ENCODE measurements at places on chromosomes 7 and 10. TPM values are rescaled to one million over a fixed set of nuclear protein-coding genes. Genes with fewer than 3 reads are reported as not detected.
A peak's percentile ranks its signal among the peaks of the same experiment; 100 is the strongest.

- no peak for DNase-seq
Measured at GRCh38 chr7:121901026-121901425, 28.1 kb downstream of the PTPRZ1 start.

DNA sequence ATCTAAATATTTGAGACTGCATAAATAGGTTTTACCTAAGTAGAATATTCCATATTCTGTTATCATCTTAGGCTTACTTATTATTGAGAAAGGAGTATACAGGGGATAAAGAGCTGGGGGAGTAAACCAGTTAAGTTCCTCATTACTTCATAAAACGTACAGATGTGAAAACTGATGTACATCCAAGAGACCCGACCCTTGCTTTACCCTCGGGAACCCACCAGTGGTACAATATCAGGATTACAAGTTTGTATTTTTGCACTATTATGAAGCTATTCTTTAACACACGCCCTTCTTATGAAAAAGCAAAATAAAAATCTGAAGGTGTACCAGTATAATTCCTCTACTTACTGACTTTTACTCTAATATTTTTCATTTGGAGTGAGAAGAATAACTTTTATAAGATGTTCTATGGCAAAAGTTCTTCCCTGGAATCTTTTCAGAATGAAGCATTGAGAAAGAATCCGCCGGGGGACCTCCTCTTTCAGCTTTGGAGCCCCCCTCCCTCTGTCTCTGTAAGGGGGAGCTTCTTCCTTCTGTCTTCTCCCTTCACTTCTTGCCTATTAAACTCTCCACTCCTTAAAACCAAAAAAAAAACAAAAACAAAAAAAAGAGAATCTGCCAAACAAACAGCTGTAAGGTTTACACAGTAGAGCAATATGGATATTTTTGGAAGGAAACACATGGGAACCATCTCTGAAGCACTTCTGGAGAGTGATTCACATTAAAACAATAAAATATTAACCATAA is 550.0 kb downstream of the TNS3 start:
- DNase-seq: no peak

LANCL2 gene
- 13.0 TPM for total RNA-seq

DNA sequence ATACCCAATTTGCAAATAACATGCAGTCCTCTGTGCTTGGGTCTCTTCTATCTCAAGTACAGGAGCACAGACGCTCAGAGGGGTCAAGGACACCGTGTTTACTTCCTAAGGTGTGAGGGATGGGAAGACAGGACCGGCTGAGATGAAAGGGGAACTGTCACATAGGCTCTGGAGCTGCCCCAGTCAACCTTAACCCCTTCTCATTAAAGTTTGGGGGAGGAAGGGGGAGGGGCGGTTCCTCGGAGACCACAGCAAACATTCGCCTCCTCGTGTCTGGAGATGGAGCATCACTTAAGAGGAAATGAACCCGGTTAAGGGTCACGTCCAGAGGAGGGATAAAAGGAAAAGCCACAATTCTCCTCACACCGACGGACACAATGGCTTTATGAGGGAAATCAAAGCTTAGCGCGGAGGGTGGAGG is 1.1 kb downstream of the SH3PXD2A start:
- DNase-seq: no peak

- peak; percentile 27 for DNase-seq
Measured at GRCh38 chr7:17022920-17023319, 141.1 kb upstream of the AGR3 start.

GRCh38 chr10:129516846-129517679 is 50.0 kb downstream of the MGMT start:
- DNase-seq: no peak

MALSU1 gene
- 62.6 TPM for total RNA-seq

GOLGA7B gene
- total RNA-seq: 0.83 TPM

All from activated T-cell treated with anti-CD3 and anti-CD28 coated beads, Interleukin-2, amount 50 U/mL, for 72 hours (primary cell).